Right kidney (tissue), 9 donors: ENCODE measurements at places on chromosomes 5 and 9.

DNA sequence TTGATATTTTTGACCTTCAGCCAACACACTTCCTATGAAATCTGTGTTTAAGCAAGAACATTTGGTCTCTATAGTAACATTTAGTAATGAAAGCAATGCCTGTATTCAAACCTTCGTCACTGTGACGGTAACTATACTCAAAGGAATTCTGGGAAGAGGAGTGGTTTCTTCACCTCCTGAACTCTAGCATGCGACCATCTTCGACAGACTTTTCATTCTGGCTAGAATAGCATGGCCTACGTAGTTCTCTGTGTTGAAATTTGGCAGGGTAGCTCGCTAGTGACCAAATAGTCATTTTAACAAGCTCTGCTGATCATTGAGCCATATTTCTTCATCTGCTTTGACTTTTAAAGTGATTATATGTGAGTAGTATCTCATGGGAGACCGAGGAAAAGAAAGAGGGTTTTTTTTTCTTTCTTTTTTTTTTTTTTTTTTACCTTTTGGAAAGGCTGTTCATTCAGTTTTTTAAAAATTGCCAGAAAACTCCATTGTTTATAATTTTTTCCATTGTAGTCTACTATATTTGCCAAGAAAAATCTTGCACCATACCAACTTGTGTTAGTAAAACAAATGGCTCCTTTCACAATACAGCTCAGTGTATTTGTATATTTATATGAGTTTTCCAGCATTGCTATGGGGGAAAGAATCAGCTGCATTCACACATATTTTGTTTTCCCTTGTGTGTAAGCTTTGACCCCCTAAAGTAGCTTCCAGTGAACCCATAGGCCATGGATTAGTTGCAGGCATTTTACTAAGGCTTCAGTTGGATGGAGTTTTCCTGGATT lies 166.8 kb downstream of the NNT start:
- DNase-seq: no peak

GRCh38 chr9:134167530-134167931 lies 3.2 kb upstream of the RNU6ATAC start:
- no peak for DNase-seq

DNA sequence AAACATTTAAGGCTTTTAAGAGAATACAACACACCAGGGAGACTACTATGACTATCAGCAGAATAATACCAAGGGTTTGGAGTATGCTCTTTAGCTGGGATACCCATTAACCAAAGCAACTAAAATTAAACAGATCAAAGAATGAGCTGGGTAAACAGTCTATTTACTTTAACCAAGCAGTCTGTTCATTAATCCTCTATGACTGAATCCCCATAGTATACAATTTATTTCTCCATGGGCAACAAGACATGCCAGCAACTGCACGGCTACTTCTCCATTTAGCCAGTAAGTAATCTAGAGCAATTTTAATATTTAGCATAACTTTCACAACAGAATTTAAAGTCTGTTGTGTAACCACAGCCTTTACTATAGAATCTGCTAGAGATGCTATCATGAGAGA lies 77.6 kb downstream of the CDO1 start:
- DNase-seq: no peak

- no peak for DNase-seq
Observed at GRCh38 chr9:82031538-82032280, 43.1 kb downstream of the SPATA31D1 start.

- no peak for DNase-seq
Observed at GRCh38 chr5:131169810-131170539, 769 bp upstream of the LYRM7 start.
